ENCODE measurements at places on chromosomes 12 and 14. TPM values are rescaled to one million over a fixed set of nuclear protein-coding genes. Genes with fewer than 3 reads are reported as not detected.

SYNDIG1L gene
- total RNA-seq: 10.5 TPM

DNA sequence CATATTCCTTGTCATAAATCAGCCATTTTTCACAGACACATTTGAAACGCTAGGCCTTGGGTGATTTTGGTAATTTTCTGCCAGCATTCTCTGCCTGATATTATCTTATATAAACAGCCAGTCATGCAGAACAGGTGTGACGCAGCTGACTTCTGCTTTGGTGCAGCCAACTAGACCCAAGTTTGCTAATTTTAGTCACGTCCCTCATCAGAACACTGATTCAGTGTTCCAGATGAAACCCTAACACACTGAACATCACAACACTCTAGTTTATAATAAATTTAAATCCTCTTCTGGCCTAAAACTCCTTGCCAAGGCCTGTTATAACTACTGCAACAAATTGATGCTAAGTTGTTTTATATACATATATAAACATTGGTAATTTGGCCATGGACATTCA, 386.1 kb downstream of the SEC23A start:
- H3K27me3 ChIP-seq: no peaks in the 10 kb centered on the region
- peaks cover 5% of the 10 kb centered on the region for H3K4me1 ChIP-seq
- no peak overlapping the region for H3K27ac ChIP-seq

SCN8A gene
- total RNA-seq: 0.30 TPM

PFDN5 gene
- total RNA-seq: 487 TPM

DNA sequence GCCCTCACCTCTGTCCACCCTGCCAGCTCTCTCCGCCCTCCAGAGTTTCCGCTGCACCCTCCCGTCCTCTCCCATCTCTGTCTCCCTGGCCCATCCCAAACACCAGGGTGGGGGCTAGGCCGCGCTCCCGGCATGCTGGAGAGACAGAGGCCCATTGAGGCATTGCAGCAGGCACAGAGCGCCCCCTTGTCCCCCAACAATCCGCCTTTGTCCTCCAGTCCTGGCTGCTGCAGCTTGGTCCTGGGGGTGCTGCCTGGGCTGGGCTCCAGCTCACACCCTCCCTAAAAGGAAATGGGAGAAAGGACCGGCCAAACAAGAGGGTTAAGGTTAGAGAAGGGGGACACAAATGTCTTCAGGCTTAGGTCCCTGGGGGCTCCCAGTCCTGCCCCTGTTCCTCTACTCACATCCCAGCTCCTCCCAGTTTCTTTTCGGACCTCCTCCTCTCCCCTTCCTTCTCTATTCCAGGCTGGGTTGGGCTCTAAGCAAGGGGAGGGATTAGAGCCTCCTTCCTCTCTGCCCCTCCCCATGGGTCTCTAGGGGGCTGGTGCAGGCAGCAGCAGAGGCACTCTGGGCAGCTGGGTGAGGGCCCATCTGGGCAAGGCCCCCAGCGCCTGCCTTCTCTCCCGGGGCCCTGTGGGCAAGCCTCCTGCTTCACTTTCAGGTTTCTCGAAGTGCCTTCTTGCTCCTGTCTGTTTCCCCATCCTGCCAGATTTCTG, at the start of gene CMTM5:
CMTM5 (plus strand) TSS at position 565 of the 716 bp plus-strand sequence. CDS start 206 bp downstream, outside the sequence.
- H3K4me3 ChIP-seq: no peak within 1 kb of the TSS
- no peak for DNase-seq
- no peaks in the 10 kb centered on the region for H3K4me1 ChIP-seq
- H3K36me3 ChIP-seq: no peaks in the 10 kb centered on the region
- no peak within 1 kb of the TSS for H3K27ac ChIP-seq

DNA sequence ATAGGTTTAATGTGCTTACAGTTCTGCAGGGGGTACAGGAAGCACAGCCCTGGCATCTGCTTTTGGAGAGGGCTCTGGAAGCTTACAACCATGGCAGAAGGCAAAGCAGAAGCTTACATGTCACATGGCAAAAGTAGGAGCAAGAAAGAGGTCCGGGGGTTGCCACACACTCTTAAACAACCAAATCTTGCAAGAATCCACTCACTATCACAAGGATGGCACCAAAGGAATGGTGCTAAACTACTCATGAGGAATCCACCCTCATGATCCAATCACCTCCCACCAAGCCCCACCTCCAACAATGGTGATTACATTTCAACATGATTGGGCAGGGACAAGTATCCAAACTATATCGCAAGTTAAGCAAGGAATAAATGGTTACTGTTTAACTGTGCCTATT, 255.8 kb upstream of the AVPR1A start:
- H3K4me3 ChIP-seq: no peak overlapping the region
- no peak for DNase-seq
- H3K36me3 ChIP-seq: no peaks in the 10 kb centered on the region
- no peaks in the 10 kb centered on the region for H3K27me3 ChIP-seq
- no peaks in the 10 kb centered on the region for H3K4me1 ChIP-seq

DNA sequence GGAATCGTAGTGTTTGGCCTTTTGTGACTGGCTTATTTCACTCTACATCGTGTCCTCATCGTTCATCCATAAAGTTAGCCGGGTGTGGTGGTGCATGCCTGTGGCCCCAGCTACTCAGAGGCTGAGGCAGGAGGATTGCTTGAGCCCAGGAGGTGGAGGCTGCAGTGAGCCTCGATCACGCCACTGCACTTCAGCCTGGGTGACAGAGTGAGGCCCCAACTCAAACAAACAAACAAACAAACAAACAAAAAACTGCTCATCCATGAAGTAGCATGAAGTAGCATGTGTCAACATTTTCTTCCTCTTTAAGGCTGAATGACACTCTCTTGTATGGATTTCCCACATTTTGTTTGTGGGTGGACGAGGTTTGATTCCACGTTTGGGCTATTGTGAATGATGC, 44.0 kb upstream of the MEG3 start:
- no peaks in the 10 kb centered on the region for H3K27me3 ChIP-seq
- no peaks in the 10 kb centered on the region for H3K36me3 ChIP-seq
- H3K27ac ChIP-seq: no peak overlapping the region

- no peaks in the 10 kb centered on the region for H3K36me3 ChIP-seq
- no peak for DNase-seq
- peaks cover 9% of the 10 kb centered on the region for H3K4me1 ChIP-seq
- no peak overlapping the region for H3K27ac ChIP-seq
These were observed 8.4 kb downstream of the PACS2 start for GRCh38 chr14:105322791-105323556.

- H3K4me3 ChIP-seq: no peak overlapping the region
- DNase-seq: no peak
- no peak overlapping the region for H3K27ac ChIP-seq
These were observed 164.4 kb downstream of the KICS2 start for GRCh38 chr12:64057706-64058105.

GRCh38 chr12:94231709-94232108, 83.3 kb downstream of the PLXNC1 start:
- H3K36me3 ChIP-seq: peaks cover 20% of the 10 kb centered on the region
- H3K27ac ChIP-seq: no peak overlapping the region
- no peaks in the 10 kb centered on the region for H3K4me1 ChIP-seq
- no peaks in the 10 kb centered on the region for H3K27me3 ChIP-seq
- DNase-seq: no peak
- no peak overlapping the region for H3K4me3 ChIP-seq

DNA sequence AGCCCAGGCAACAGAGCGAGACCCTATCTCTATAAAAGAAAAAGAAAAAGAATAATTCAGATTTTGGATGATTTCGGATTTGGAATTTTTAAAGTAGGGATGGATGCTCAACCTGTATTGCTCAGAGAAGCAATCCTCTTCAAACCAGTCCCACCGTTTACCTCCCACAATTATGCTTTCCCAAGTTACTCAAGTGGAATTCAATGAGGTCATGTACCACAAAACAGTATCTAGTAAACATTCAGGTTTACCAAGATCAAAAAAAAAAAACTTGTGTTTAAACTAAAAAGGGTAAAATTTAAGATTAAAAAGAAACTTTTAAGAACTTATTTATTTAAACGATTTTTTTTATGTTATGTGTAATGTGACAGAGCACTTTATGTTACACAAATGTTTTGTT, 2.5 kb downstream of the KDM5A start:
- no peak for DNase-seq
- H3K27me3 ChIP-seq: no peaks in the 10 kb centered on the region

DCTN2 gene
- 102 TPM for total RNA-seq

GPR68 gene
- 3.8 TPM for total RNA-seq

KRT6A gene
- total RNA-seq: 4.5 TPM

DNA sequence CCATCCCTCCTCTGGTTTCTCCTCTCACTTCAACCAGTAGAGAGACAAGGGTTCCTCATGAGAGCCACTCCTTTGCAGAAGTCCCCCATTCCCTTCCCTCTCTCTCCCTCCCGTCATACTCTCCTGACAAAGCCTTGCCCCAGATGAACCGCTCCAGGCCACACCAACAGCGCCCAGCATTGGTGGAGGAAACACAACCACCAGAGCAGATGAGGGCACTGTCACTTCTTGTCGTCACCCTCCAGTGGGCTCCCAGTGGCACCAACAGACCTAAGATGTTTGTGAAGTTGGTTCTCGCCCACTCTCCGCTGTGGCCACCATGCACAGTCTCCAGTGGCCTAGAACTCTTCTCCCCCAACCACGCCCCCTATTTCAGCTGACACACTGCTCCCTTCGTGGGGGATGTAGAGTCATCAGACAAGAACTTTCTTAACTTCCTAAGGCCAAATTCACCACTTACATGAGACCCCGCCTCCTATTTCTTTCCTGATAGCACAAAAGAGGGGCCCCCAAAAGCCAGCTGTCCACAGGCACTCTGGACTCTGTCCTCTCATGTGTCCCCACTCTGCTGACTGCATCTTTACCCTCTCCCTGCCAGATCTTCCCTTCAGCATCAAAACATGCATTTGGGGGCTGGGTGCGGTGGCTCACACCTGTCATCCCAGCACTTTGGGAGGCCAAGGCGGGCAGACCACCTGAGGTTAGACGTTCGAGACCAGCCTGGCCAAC, 29.2 kb upstream of the PLEKHG6 start:
- no peaks in the 10 kb centered on the region for H3K27me3 ChIP-seq
- H3K4me3 ChIP-seq: no peak overlapping the region
- H3K27ac ChIP-seq: no peak overlapping the region
- no peaks in the 10 kb centered on the region for H3K36me3 ChIP-seq
- peaks cover 34% of the 10 kb centered on the region for H3K4me1 ChIP-seq

NGB gene
- total RNA-seq: not detected

FGD4 gene
- total RNA-seq: 46.3 TPM

LRCOL1 gene
- total RNA-seq: not detected

CFAP54 gene
- 48.8 TPM for total RNA-seq

GRCh38 chr12:1811281-1811947, 9.0 kb upstream of the LRTM2 start:
- no peaks in the 10 kb centered on the region for H3K27me3 ChIP-seq
- H3K4me3 ChIP-seq: peak overlapping the region; percentile 21
- H3K36me3 ChIP-seq: no peaks in the 10 kb centered on the region
- DNase-seq: peak; percentile 51
- H3K27ac ChIP-seq: peak overlapping the region; percentile 83

- H3K4me3 ChIP-seq: no peak overlapping the region
- no peaks in the 10 kb centered on the region for H3K4me1 ChIP-seq
These were observed 326.6 kb downstream of the PAWR start for GRCh38 chr12:79364197-79364596.

- H3K27ac ChIP-seq: no peak overlapping the region
- no peaks in the 10 kb centered on the region for H3K4me1 ChIP-seq
- H3K36me3 ChIP-seq: no peaks in the 10 kb centered on the region
- no peak overlapping the region for H3K4me3 ChIP-seq
These were observed 63.2 kb upstream of the RFX4 start for GRCh38 chr12:106519607-106520021.

RGS6 gene
- total RNA-seq: not detected

- H3K4me1 ChIP-seq: peaks cover 10% of the 10 kb centered on the region
- no peaks in the 10 kb centered on the region for H3K36me3 ChIP-seq
- no peaks in the 10 kb centered on the region for H3K27me3 ChIP-seq
These were observed 89.0 kb downstream of the STON2 start for GRCh38 chr14:81311141-81311540.

GRCh38 chr14:96275177-96276112, 19.4 kb downstream of the BDKRB1 start:
- peak; percentile 63 for DNase-seq
- H3K36me3 ChIP-seq: no peaks in the 10 kb centered on the region
- no peak overlapping the region for H3K4me3 ChIP-seq
- H3K27ac ChIP-seq: no peak overlapping the region
- no peaks in the 10 kb centered on the region for H3K27me3 ChIP-seq
- H3K4me1 ChIP-seq: no peaks in the 10 kb centered on the region

- H3K27ac ChIP-seq: no peak overlapping the region
- H3K27me3 ChIP-seq: no peaks in the 10 kb centered on the region
- H3K4me3 ChIP-seq: no peak overlapping the region
- no peaks in the 10 kb centered on the region for H3K4me1 ChIP-seq
- DNase-seq: no peak
- H3K36me3 ChIP-seq: no peaks in the 10 kb centered on the region
These were observed 387.0 kb downstream of the C12orf50 start for GRCh38 chr12:87642245-87642644.

- no peaks in the 10 kb centered on the region for H3K27me3 ChIP-seq
- H3K27ac ChIP-seq: no peak overlapping the region
- peaks cover 18% of the 10 kb centered on the region for H3K36me3 ChIP-seq
These were observed 14.7 kb downstream of the JAG2 start for GRCh38 chr14:105153739-105154475.
